ENCODE measurements at places on chromosomes 2 and 18.

DNA sequence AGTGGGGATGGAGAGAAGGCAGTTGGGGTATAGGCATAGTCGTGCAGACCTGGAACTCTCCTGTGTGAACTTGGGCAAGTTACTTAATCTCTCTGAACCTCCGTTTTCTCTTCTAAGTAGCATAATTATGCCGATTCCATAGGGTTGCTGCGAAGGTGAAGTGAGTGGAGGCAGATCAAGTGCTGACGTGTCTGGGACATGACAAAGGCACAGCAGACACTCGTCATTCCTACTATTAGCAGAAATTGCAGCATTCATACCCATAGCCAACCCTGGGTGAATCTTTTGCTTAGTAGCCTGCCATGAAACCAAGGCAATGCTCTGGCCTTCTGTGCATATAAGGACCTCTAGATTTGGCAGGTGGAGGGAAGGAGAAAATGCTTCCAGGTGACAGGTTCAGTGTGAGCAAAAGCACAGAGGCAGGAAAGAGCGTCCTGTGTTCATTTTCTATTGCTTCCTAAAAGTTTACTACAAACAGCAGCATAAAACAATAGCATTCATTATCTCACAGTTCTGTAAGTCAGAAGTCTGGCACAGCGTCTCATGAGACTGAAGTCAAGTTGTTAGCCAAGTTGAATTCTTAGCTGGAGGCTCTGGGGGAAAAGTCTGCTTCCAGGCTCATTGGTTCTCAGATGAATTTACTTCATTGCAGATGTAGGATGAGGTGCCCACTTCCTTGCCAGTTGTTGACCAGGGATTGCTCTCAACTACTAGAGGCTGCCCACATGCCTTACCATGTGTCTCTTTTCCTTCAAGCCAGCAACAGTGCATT lies 77.8 kb downstream of the CTIF start:
- DNase-seq: no peak

DNA sequence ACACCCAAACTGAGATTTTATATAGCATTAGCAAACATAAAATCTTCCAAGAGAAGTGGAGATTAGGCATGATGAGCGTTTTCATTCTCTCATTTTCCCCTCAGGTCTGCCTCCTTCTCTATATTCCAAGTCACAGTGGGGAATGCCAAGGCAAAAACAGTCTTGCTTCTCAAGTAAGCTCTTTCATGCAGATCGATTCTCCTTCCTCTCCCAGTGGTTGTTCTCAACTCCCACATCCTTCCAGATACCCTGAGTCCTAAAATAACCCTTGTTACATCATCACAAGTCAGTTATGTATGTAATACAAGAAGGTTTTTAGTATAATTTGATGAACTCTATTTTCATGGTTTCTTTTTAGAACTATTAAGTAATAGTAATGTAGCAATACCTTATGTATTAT lies 150.6 kb downstream of the TXNL1 start:
- DNase-seq: no peak

DNA sequence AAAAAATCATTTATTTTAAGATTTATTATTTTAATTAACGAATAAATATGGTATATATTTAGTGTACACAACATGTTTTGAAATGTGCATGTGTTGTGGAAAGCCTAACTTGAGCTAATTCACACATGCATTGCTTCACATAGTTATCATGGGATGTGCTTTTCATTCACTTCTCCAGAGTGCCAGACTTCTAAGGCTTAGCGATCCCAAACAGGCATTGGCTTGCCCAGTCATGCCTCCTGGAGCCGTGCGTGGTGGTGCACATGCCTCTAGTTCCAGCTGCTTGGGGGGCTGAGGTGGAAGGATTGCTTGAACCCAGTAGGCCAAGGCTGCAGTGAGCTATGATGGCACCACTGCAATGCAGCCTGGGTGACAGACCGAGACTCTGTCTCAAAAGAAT lies 40.5 kb downstream of the ARHGEF4 start:
- DNase-seq: no peak

DNA sequence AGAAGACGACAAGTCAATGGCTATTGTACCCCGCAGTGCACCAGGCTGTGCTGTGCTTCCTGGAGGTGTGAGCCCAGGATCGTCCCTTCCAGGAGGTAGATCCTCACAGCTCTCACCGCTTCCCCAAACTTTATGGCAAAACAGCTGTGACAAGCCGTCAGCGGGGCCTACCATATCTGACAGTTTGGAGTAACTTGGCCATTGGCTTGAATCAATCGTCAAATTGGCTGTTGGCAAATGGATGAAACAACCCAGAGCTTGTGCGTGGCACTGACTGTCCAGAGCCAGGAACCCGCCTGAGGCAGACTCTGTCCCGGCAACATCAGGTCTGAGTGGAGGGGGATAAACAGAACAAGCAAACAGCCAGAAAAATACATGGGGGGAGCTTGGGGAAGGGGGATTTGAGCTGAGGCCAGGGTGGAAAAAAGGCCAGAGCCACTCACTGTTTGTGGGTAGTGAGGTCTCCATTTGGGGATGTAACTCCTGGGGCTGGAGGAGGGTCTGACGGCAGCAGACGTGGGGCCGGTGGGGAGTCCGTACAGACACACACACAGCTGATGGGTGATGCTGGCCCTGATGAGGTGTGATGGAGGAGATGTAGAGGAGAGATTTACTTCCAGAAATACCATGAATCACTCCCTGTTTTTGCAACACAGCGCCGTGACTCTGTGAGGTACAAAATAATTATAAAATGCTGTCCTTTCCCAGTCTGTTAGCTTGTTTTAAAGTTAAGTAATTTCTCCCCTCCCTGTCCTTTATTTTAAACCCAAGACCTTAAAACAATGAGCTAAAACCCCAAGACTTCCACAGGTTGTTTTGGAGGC lies 174.8 kb downstream of the TWIST2 start:
- DNase-seq: no peak

- DNase-seq: no peak
These were observed 39.0 kb upstream of the LYPD6B start for GRCh38 chr2:148999451-148999921.

DNA sequence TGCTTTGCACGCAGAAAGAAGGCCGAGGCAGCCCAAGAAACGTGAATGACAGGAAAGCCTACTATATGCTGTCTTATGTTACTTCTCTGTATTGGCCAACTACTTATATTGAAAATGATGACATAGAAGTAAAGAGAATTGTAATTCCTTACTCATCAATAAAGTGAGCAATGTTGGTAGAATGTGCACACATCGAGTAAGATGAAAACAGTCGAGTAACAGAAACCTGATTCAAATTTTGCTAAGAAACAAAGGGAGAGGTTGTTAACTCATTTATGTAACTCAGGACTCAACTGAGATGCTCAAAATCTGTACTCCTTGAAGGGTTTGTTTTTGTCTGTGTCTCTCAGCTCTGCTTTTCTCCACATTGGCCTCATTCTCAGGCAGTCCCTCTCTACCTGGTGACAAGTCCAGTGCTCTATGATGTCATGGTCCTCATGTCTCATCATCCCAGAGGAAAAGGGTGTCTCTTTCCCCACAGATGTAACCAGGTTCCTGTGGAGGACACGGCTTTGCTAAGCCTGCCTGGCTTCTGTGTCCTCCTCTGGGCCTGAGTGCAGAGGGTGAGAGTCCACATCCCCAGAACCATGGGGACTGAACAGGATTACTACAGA lies 30.3 kb upstream of the CCDC93 start:
- DNase-seq: no peak

- no peak for DNase-seq
These were observed 87.9 kb downstream of the UGGT1 start for GRCh38 chr2:128178650-128179460.

DNA sequence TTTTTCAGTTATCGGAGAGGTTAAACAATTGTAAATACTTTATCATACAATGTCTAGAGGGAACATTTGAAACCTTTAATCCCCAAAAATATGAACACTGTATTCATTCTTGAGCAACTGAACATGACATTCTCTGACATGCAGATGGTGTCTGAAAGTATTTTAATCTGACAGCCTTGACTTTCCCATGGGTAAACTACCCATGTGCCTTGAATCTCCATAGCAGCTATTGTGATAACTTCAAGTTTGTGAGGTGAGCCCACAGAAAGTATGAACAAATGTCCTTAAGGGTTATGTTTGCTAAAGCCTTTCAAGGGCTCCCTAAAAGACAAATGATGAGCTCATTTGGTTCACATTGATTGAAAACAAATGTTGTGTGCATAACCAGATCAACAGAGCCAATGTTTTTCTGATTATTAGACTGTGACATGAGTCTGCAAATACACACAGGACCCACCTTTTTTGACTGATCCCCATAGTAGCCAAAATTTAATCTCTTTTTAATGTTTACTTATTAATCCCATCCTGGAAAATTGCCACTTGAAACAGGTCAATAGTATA lies 1326.0 kb downstream of the LRP1B start:
- no peak for DNase-seq

- no peak for DNase-seq
These were observed 32.7 kb downstream of the RAB27B start for GRCh38 chr18:54860941-54861340.
